ENCODE measurements at places on chromosomes 4 and X. TPM values are rescaled to one million over a fixed set of nuclear protein-coding genes. Genes with fewer than 3 reads are reported as not detected.

DNA sequence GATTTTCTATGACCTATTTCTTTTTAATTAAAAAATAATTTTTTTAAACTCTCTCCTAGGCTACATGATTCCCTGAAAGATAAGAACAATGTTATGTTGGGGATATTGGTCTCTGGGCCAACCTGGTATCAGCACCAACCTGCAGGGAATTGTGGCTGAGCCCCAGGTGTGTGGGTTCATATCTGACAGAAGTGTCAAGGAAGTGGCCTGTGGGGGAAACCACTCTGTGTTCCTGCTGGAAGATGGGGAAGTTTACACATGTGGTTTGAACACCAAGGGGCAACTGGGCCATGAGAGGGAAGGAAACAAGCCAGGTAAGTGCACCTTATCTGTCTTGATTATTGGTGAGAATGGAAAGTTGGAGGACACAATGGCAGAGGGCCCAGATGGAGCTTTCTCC, 13.5 kb downstream of the HERC3 start:
- DNase-seq, result no peak

GRCh38 chrX:71978164-71978563, 67.5 kb downstream of the NHSL2 start:
- DNase-seq, result no peak

DNA sequence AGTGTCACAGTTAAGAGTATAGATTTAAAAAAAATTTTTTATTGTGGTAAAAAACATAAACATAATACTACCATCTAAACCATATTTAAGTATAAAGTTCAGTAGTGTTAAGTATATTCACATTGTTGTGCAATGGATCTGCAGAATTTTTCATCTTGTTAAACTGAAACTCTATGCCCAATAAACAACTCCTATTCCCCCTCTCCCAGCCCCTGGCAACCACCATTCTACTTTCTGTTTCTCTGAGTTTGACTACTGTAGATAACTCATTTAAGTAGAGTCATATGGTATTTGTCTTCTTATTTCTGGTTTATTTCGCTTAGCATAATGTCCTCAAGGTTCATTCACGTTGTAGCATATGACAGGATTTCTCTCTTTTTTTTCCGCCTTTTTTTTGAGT, 112.4 kb downstream of the PTTG2 start:
- DNase-seq, result no peak

GRCh38 chr4:108049406-108049805, 59.7 kb downstream of the HADH start:
- no peak for DNase-seq

DNA sequence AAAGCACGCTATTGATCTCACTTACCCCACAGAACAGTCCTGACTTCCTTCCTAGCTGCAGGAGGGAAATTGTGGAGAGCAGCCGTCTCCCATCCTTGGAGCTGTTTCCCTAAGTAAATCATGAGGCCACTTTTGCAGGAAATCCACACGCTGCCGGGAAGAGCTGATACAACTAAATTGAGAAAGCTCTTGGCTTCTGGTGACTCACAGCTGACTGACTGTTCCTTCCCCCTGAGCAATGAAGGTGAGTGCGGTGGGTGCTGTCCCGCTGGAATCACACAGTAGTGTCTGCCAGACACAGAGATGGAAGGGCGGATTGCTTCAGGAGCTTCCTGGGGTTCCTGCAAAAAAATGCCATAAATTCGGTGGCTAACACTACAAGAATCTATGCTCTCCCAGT, 268.9 kb downstream of the ASMT start:
- no peak for DNase-seq

DNA sequence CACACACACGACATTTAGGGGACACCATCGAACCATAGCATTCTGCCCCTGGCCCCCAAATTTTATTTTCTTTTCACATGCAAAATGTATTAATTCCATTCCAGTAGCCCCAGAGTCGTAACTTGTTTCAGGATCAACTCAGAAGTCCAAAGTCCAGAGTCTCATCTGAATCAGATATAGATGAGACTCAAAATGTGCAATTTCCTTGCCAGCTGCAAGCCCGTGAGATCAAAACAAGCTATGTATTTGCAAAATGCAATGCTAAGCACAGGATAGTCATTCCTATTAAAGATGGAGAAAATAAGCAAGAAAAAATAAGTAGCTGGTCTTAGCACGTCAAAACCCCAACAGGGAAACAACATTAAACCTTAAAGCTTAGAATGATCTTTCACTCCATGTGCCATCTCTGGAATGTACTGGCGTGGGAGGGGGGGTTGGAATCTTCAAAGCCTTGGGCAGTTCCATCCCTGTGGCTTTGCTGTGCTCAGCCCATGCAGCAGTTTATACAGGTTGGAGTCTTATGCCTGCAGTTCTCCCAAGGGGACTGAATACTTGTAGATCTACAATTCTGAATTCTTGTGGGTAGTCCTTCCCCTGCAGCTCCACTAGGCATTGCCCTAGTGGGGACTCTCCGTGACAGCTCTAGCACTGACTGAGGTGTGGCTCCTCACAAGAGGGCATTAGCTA, 47.7 kb upstream of the SYTL5 start:
- peak; percentile 1 for DNase-seq

GRCh38 chr4:8507196-8507570, 66.6 kb downstream of the TRMT44 start:
- no peak for DNase-seq

DNA sequence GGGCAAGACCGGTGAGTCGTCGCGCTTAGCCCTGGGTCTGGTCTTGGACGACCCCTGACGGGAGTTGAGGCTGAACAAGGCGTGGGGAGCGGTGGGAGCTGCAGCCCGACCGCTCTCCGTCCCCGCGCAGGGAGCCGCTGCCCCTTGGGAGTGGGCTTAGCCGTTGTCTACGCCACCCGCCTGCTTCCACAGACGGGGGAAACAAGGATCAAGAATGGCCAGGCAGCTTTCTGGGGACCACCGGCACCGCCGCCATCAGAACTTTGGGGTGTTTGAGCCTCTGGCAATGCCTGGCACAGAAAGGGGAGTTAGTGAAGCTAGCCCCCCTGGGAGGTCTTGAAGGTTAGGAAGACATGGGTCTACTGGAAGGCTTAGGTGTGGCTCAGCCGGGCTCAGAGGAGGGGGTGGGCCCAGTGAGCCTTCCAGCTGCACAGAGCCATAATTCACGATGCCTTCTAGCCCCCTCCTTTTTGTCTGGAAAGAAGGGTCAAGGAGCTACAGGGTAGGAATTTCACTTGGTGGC, 583 bp downstream of the RASL11B start:
- no peak for DNase-seq

- no peak for DNase-seq
Observed at GRCh38 chr4:184115399-184115798, 102.3 kb downstream of the ENPP6 start.

DNA sequence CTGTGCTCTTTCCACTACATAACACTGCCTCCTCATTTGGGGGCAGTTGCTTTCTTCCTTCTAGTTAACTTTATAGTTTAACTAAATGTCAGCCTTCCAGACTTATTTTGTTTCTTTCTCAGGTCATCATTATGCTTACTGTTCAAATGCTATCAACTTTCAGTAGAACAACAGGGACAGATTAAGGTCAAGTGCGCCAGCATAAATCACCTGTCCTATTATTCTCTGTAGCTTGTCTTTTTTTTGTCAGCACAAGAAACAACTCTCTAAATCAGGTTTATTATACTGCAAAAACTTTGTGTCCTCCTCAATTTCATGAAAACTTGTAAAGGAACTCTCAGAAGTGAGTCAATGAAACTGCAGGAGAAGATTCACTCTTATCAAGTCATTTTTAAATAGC, 19.6 kb downstream of the SPANXA2 start:
- no peak for DNase-seq

- no peak for DNase-seq
Observed at GRCh38 chr4:101055392-101055791, 291.9 kb downstream of the PPP3CA start.

DNA sequence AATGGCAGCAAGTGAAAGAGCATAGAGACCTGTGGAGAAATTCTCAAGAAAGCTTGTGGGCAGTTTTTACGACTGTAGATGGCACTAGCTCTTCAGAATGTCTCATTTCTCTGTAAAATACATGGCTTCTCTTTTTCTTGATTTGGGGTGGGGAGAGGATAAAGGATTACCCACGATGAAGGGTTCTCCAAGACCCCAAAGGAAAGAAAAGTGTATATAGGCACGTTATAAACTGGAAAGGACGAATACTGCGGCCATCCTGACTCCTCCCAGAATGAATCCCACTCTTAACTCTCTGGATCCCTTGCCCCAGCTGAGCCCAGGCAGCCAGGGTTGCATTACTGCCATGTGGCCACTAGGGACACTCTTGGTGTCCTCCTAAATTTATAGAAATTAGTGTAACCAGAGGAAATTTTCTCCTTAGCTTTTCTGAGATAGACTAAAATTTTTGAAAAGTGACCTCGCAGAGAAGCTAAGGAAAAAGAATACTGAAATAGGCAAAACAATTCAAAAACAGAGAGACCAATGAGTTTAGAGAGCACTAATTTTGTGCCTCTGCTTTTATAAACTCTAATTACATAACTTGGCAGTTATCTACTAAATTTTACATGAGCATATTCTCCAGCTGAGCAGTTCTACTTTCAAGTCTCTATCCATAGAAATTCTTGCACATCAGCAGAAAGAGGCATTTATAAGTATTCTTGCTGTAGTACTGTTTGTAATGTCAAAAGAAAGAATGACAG, 37.8 kb upstream of the PCDH19 start:
- peak; percentile 1 for DNase-seq

DNA sequence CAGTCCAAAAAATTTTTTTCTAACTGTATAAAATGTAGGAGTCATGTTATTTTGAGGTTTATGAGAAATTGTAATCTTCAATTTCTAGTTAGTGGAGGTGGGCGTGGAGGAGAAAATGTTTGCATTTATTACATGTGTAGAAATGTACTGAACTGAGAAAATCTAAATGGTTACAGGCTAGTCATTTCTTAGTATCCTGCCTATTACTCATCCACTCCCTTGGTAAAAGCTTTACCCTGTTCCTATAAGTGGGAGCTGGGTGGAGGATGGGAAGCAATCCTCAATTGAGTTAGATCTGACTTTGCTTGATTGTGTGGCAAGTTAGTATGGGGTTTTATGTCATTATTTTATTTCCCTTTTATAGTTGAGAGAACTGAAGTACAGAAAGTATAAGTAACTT, 73.8 kb downstream of the POLA1 start:
- peak; percentile 15 for DNase-seq

- DNase-seq, result peak; percentile 84
Observed at GRCh38 chr4:153296040-153296823, 48.3 kb upstream of the MND1 start.

DNA sequence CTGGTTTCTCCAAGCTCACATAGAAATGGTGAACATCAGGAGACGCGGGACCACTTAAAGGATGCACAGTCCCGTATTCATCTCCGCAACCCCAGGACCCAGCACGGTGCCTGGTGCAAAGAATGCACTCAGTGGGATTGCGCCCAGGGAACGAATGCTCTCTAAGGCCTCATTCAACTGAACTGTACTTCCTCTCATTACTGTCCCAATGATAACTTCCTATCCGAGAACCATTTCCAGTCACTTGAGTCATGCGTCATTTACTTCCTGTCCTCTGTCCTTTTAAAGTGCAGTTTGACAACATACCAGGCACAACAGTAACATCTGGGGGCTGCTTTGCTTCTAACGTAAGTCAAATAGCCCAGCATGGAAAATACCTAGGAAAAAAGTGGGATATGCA, 75.7 kb downstream of the RBM47 start:
- DNase-seq, result no peak

GRCh38 chr4:7013175-7013574, 30.0 kb upstream of the TADA2B start:
- no peak for DNase-seq

DNA sequence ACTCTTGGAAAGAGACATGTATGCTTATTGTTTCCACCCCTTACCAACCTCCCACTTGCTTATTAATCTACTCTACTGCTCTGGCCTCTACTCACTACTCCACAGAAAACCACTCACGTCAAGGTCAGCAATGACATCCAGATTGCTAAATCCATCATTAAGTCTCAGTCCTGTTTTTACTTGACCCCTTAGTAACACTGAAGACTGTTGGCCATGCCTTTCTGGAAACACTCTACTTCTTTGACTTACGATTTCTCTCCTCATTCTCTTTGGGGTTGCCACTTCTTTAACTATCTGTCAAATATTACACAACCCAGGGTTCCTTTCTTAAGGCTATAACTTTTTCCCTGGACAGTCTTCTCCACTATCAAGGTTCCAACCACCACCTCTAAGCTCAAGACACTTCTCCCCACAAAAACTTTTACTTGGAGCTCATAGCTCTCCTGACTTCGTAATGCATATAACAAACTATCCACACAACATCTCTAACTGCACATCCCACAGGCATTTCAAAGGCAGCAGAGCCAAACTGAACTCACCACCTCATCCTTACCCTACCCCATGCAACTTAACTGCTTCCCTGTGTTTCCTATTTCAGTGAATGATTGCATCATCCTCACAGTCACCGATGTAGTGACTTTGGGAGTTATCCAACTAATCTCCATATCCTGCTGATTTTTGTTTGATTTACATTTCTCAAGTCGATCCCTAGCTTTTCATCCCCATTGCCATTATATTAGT, 15.8 kb upstream of the MAGEA4 start:
- peak; percentile 20 for DNase-seq

- no peak for DNase-seq
Observed at GRCh38 chr4:70179811-70180210, 15.7 kb upstream of the ODAM start.

DNA sequence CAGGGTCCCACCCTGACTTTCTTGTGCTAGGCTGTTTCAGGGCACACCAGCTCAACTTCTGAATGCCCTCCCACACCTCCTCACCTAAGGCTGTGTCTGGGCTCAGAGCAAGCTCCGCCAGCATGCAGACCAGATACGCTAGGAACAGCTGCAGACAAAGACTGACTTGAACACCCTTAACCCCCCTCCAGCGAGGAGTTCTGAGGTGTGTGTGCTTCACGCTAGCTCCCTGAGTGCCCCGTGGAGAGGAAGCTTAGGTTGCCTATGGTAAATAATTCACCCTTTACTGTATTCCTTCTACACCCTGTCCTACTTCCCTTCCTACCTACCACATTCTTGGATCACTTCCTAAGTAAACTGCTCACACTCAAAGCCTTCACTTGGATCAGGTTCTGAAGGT, 115.0 kb downstream of the VCX3B start:
- DNase-seq, result no peak

The GAB3 gene
- total RNA-seq, result 1.9 TPM

The GPC4 gene
- 0.54 TPM for total RNA-seq

The SSX4 gene
- total RNA-seq, result not detected

The TRIM75 gene
- total RNA-seq, result not detected

The NEXMIF gene
- total RNA-seq, result under 0.01 TPM

The CPLX1 gene
- total RNA-seq, result not detected
